HT1080 (cell line): ENCODE measurements at places on chromosomes 6 and 20. TPM values are rescaled to one million over a fixed set of nuclear protein-coding genes. Genes with fewer than 3 reads are reported as not detected.

FGD2 gene
- total RNA-seq: 0.08 TPM in 1 of 2 replicates, not detected in the other

EMILIN3 gene
- not detected in 2 replicates for total RNA-seq

BPIFB3 gene
- total RNA-seq: not detected in 2 replicates

COL21A1 gene
- 0.08 and 0.10 TPM in 2 replicates for total RNA-seq

CTSA gene
- 84.1 and 115 TPM in 2 replicates for total RNA-seq
